ENCODE measurements at places on chromosomes 3 and 15.

DNA sequence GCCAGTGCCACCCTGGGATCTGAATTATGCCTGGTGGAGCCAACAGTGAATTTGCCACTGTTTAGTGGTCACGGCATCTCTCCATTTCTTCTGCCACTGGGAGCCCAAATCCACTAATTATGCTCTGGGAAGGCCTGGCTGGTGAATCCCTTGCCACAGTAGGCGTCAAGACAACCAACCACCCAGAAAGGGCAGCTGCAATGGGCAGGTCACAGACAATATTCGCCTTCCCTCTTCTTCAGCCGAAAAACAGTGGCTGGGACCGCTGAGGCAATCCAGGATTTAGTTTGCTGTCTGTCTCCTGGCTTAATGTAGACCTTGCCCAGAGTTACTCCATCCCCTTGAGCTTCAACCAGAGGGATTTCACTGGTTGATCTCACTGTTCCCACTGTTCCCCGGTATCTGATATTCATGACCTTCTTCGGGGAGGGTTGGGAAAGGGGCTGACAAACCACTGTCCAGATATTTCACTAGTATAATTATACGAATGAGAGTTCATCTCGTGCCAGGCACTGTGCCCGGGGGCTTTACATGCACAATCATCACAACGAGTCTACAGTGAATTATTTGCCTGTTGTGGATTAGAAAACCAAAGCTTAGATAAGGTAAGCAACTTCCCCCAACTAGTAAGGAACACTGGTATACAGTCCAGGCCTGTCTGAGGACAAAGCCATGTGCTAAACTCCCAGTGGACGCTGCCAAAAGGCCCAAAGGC lies 49.9 kb upstream of the RAB6B start:
- no peak for DNase-seq

GRCh38 chr3:168024537-168024941 lies 71.2 kb downstream of the GOLIM4 start:
- DNase-seq, result no peak

GRCh38 chr3:123446210-123446609 lies 2.7 kb downstream of the ADCY5 start:
- DNase-seq, result no peak

DNA sequence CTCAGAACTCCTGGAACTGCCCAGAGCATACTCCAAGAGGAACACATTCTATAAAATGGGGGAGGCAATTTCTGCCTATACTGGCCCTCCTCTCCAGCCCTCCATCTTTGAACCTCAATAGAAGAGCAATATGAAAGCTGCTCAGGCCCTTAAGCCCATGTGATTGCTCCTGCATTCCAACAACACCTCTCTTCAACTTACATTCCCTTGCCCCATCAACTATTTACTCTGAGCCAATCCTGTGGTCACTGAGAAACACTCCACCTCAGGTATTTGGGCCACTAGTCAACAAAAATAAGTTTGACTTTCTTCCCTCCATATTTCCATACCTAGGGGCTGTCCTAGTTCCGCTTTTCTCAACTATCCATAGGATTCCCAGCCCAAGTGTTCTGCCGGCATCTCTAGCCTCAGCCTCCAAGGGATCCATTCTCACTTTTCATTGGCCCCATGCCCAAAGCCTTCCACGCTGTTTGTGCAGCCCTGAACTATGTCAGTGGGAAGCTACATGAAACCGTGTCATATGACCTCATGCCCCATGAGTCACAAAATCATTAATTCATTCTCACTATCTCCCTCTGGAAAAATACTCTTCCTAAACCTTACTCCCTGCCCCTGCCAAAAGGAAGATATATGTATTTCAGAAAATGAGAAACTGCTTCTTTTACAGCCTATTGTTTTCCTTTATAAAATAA lies 61.6 kb downstream of the GJD2 start:
- no peak for DNase-seq

DNA sequence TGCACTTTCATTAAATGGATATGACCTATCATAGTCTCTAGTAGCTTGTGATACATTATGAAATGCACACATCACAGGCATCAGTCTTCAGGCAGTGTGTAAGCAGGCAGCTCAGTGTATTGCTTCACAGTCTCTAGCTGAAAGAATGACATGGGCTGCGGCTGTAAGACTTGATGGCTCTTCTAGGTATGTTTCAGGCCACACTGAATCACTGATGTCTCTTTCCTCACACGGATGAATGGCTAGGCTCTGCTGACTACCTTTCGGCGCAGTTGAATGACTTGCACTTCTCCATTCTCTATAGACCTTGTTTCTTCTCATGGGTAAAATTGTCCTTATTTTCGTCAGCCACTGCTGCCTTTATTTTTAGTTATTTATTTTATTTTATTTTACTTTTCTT lies 15.4 kb downstream of the APH1B start:
- no peak for DNase-seq

- DNase-seq, result no peak
These were observed 66.3 kb downstream of the ISG20 start for GRCh38 chr15:88704791-88705768.

DNA sequence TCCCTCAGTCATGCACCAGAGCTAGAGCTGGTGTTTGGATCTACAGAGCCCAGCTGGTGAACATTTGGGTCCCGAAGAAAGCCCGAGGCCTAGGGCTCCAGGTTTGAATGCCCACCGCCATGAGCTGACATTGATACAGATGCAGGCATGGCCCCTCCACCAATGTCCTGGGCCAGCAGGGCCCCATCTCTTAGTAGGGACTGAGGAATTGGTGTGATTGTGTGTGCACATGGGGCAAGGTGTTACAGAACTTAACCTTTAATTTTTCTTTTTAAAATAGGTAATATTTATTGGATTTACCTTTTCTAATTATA lies 11.0 kb downstream of the PODXL2 start:
- DNase-seq, result no peak

- DNase-seq, result no peak
These were observed 121.4 kb downstream of the LMLN start for GRCh38 chr3:198081421-198081844.

GRCh38 chr3:50293079-50293801 lies 1.0 kb upstream of the IFRD2 start:
- DNase-seq, result no peak

DNA sequence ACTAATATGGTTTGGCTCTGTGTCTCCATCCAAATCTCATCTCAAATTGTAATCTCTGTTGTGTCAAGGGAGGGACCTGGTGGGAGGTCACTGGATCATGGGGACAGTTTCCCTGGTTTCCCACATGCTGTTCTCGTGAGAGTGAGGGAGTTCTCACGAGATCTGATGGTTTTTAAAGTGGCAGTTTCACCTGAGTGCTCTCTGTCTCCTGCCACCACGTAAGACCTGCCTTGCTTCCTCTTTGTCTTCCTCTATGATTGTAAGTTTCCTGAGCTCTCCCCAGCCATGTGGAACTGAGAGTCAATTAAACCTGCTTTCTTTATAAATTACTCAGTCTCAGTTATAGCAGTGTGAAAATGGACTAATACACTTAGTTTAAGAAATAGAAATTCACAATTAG lies 228.9 kb downstream of the CD47 start:
- DNase-seq, result no peak

- DNase-seq, result no peak
These were observed 103.5 kb downstream of the MYLK start for GRCh38 chr3:123780656-123781055.

DNA sequence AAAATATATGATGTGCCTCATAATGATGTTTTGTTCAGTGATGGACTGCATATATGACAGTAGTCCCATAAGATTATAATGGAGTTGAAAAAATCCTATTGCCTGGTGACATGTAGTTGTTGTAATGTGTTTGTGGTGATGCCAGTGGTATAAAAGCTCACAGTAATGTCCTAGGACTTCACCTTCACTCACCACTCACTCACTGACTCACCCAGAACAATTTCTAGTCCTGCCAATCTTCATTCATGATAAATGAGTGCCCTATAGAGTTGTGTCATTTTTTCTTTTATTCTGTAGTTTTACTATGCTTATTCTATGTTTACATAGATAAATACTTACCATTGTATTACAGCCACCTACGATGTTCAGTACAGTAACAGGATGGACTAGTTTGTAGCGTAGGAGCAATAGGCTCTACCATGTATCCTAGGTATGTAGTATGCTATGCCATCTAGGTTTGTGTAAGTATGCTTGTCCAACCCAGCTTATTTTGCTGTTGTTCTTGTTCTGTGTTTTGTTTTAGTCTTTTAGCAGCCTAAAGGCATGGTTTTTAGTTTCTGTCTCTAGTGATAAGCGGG lies 88.5 kb upstream of the LRRFIP2 start:
- DNase-seq, result no peak

DNA sequence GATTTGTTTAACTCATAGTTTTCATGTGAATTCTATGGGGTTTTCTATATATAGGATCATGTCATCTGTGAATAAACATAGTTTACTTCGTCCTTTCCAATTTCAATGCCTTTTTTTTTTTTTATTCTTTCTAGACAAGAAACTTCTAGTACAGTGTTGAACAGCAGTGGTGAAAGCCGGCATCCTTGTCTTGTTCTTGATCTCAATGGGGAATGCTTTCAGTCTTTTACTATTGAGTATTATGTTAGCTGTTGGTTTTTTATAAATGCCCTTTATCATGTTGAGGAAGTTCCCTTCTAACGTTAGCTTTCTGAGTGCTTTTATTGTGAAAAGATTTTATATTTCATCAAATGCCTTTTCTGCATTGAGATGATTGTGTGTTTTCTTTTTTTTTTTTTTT lies 69.0 kb downstream of the SLMAP start:
- no peak for DNase-seq

- no peak for DNase-seq
These were observed 35.0 kb upstream of the MGLL start for GRCh38 chr3:127857333-127857732.

GRCh38 chr3:146593776-146594175 lies 11.4 kb downstream of the PLSCR5 start:
- no peak for DNase-seq

DNA sequence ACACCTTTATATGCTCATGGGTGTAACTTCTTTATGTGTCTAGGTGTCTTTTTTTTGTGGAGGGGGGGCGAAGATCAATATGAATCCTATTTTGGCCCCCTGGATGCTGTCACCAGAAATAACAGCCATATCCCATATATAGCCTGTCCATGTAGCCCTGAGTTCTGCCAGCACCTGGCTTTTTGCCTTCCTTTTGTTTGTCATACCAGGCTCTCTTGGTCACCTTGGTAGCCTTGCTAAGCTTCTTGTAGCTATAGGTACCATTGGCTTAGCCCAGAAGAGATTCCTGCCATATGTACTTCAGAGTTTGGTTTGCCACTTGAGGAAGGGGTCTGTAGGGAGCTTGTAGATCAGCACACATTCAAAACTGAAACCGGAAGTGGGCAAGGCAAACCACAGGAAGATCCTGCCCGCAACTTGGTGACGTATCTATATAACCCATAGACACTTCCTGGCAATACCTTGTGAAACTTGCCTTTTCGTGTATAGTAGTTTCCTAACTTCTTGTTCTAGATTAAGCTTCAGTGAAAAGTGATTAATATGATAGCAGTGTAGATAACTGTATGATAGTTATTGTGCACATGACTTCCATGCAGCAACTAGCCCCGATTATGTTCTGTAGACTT lies 11.9 kb downstream of the RASA2 start:
- DNase-seq, result peak; percentile 65

DNA sequence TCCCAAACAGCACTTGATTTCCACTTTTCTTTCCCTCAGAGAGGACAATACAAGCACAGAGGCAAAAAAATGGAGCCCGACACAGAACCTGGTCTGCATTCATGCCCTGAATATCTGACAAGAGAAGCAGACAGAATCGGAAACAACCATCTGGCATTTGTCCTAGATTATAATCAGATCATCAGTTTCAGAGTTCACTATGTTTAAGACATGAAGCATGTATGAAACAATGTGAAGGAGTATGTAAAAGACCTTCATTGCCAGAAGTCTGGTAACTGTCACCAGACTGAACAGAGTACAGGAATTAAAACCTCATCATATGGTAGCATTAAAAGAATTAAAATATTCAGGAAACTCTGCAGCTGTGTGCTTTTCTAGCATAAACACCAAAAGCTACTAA lies 65.0 kb downstream of the SETD2 start:
- no peak for DNase-seq

All from stimulated activated CD4-positive, alpha-beta T cell treated with anti-CD3 and anti-CD28 coated beads, Interleukin-12 subunit alpha, Interleukin-12 subunit beta, amount 100 ng/mL, for 4 hours (primary cell).